ENCODE measurements at places on chromosomes 11 and 22. TPM values are rescaled to one million over a fixed set of nuclear protein-coding genes. Genes with fewer than 3 reads are reported as not detected.

SNX32 gene
- total RNA-seq = 4.2 TPM

DNA sequence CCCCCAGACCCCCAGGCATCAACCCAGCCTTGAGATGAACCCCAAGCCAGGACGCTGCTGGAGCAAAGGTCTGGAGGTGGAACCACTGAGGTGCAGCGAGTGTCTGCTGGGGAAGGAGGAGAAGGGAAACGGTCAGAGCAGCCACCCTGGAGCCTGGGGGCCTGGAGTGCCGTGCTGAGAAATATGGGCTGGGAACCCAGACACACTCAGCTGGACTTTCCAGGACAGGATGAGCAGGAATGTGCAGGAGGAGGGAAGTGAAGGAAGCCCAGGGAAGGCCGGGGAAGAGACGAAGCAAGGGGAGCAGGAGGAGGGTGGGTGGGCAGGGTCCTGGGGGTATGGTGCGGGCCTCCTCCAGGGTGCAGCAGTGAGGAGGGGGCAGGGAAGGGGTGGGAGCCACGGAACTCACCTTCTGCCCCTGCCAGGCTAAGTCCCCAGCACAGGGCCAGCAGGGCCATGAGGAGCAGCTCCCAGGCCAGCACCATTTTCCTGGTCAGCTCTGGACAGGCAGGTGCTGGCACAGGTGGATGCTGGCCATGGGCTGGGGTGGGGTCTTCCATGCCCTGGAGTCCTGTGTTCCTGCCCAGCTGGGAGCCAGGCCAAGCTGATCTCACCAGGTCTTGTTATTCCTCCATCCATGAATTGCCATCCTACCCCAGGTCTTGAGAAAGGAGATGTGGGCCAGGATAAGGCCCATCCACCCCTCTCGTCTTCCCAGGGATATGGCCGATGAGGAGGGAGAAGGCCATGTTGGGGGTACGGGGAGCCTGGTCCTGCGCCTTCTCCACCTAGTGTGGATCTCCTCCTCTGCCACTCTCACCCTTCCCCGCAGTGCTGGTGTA lies 40.0 kb downstream of the CSF2RB start:
- DNase-seq = no peak

DNA sequence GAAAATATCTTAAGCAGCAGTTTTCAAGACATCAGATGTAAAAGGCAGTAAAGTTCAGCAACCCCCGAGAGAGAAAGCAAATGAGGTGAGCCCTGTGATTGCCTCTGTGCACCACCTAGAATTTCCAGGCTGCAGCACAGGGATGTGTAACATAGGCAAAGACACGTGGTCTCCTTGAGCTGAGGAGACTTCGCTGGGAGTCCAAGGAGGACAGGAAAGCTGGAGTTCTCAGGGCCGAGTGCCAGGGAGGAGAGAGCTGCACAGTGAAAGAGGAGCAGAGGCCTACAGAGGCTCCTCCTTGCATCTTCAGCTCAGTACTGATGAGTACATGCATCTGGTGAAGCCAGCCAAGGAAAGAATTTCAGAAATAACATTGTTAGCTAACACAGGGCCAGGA lies 17.6 kb upstream of the TOLLIP start:
- DNase-seq = no peak

DNA sequence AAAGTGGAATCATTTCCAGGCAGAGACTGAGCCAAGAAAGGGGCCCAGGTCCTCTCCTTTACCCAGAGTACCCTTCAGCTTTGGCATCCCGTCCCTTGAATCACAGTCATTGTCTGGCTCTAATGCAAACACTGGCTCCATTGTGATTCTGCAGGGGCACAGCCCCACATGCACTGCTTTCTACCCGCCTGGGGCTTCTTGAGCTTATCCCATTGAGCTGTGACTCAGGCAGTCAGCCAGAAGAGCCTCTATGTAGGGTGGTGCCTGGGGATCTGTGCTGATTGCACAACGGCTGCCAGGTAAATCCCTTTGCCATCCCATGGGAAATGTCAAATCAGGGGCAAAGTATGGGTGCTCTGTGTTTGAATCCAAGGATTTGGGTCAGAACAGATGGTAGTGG lies 88.9 kb downstream of the RASSF10 start:
- DNase-seq = no peak

GRCh38 chr11:129249923-129250322 lies 57.8 kb upstream of the ARHGAP32 start:
- DNase-seq = no peak

GRCh38 chr22:48522271-48522670 lies 1305.4 kb downstream of the BRD1 start:
- DNase-seq = no peak

DNA sequence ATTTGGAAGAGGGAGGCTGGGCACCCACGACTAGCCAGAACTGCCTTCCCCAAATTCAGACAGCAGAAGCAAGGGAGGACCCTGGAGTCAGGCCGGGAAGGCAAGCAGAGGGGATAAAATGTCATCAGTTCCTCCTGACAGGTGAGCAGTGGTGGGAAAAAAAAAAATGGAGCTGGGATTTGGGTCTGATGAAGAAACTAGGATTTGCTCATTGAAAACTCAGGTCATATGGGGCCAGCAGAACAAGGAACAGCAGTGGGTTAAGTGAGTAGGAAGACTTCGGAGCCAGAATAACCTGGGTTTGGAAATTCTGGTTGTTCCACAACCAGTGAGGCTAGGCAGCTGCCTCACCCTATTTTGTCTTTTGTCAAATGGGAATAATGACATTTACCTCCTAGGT lies 28.9 kb upstream of the DRD2 start:
- no peak for DNase-seq

DNA sequence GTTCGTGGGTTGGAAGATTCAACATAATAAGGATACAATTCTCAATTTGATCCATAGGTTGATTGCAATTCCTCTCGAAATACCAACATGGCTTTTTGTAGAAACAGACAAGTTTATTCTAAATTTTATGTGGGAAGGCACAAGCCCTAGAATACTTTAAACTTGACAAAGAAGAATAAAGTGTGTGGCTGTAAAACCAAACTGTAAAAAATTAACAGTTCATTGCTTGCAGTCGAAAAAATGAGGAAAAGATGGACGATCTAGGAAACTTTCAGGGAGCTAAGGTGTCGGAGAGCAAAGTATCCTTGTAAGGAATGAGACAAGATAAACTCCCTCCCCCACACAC lies 1.0 kb upstream of the GLB1L3 start:
- DNase-seq = no peak

DNA sequence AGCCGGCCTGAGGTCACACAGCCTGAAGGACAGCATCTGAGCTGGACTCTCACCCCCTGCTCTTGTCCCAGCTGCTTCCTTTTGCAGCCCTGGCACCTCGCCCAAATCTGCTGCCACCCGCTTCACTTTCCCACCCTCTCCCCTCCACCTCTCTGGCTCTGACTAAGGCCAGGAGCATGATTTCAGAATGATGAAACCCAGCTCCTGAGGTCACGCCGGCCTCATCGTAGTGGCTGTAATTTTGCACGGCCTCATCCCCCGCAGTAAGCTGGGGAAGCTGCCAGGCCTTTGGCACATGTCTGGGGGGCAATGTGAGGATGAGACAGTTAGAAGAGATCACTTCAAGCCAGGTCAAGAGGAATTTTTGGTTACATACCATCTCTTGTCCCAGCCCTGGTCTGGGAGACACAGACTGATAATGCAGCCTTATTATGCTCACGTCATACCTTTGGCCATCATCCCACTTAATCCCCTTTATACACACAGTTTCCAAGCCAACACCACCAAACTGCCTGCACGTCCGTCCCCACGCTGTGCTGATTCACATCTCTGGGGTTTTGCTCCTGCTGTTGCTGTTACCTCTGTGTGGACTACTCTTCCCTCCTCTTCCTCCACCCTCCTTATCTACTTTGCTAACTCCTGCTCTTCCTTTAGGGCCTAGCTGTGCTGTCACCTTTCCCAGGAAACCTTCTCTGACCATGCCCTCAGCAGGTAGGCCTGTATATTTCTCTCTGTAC lies 58.1 kb downstream of the CHRDL2 start:
- DNase-seq = peak; percentile 51

- DNase-seq = no peak
Observed at GRCh38 chr22:39345231-39345630, 4.6 kb upstream of the SYNGR1 start.

- DNase-seq = no peak
Observed at GRCh38 chr11:86551288-86552092, 120.9 kb downstream of the ME3 start.

ASRGL1 gene
- total RNA-seq = 48.0 TPM

GGT5 gene
- 0.14 TPM for total RNA-seq

GRCh38 chr11:20015529-20016427 lies 144.5 kb downstream of the DBX1 start:
- no peak for DNase-seq

- DNase-seq = no peak
Observed at GRCh38 chr22:28841111-28841510, 40.7 kb upstream of the XBP1 start.

DNA sequence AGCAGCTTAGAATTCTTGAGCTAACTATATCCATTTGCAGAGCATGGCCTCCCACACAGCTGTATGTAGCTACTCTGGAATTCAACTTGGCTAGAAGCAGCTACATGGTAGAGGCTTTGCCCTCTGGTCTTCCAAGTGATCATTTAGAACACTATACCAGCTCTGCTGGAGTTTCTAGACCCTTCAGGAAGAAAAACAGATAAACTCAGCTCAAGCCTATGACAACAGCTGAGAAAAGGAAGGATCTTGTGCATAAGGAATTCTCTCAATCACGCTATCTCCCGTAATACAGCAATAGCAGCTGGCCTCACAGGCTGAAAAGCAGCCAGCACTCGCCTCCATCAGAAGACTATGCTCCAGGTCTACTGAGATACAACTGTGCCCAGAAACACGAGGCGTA lies 50.6 kb upstream of the APOA1 start:
- DNase-seq = no peak

DNA sequence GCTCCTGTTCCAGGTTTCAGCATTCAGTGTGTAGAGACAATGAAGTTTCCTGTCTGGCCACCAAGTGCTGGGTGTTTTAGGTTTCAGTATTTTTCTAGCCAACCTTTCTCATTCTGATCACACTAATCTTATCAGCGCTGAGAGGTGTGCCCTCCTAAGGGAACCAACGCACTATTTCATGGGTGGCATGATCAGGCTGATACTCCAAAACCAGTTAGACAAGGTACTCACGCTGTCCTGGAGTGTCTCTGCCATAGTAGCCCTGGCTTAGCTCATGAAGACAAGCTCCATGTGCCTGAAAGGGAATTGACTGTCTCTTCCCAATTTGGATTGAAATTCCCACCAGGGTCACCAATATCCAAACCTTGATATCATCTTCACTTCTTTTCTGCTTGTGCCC lies 8.0 kb upstream of the RAB38 start:
- DNase-seq = no peak

- no peak for DNase-seq
Observed at GRCh38 chr11:33438301-33438700, 181.1 kb downstream of the HIPK3 start.

- DNase-seq = no peak
Observed at GRCh38 chr22:22954656-22955055, 67.0 kb downstream of the IGLL5 start.

SCGB1A1 gene
- not detected for total RNA-seq

TAGLN gene
- total RNA-seq = 97.9 TPM

C11orf65 gene
- 0.70 TPM for total RNA-seq

GRCh38 chr11:94873916-94874540 lies 99.3 kb downstream of the CWC15 start:
- DNase-seq = no peak

- DNase-seq = no peak
Observed at GRCh38 chr11:65423516-65424204, 1.1 kb downstream of the NEAT1 start.

- DNase-seq = no peak
Observed at GRCh38 chr22:33851240-33851639, 69.0 kb downstream of the LARGE1 start.

DNA sequence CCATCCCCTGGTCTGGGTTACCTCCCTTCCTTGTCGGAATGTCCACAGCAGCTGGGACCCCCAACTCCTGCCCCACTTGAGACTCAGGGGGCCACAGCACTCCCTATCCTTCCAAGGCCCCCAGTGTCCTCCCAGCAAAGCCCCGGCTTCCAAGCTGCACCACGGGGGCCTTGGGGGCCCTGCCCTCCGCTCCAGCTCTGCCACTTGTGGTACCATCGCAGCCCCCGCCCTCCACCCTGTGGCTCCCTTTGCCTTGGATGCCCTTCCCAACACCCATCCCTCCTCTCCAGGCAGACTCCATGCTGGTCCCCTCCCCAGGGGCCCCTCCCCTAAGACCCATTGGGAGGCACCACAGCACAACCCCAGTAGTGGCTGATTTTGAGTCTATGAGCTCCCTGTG lies 17.3 kb downstream of the TMEM258 start:
- DNase-seq = no peak

GRCh38 chr11:45412051-45412471 lies 125.9 kb upstream of the SYT13 start:
- no peak for DNase-seq

GRCh38 chr11:18320617-18321016 lies 1.3 kb downstream of the HPS5 start:
- DNase-seq = no peak

CABP4 gene
- total RNA-seq = not detected

- no peak for DNase-seq
Observed at GRCh38 chr11:131745405-131745804, 375.0 kb downstream of the NTM start.

DNA sequence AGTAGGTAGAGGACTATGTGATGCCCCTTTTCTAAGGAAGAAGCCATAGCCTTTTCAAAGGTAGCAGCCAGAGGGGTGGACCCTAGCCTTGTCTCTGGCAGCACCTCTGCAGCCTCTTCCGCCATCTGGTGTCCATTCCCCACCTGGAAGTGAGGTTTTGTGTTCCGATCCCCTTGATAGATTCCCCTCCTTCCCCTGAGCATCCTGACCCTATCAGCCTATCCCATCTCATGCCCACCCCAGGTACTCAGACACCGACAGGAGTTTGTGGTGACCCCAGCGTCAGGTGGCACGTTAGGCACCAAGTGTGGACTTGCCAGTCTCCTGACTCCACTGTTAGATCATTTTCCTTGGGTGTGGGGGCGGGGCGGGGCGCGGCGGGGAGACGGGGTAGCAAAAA lies 398 bp upstream of the FAM89B start:
- no peak for DNase-seq

GRCh38 chr11:39149214-39149613 lies 2310.2 kb downstream of the LRRC4C start:
- no peak for DNase-seq

CD3D gene
- not detected for total RNA-seq

GRCh38 chr22:47071078-47071806 lies 308.8 kb downstream of the TBC1D22A start:
- DNase-seq = no peak

- no peak for DNase-seq
Observed at GRCh38 chr11:112693781-112694180, 267.4 kb upstream of the NCAM1 start.

TNNI2 gene
- 3.9 TPM for total RNA-seq

HYLS1 gene
- 4.3 TPM for total RNA-seq

DNA sequence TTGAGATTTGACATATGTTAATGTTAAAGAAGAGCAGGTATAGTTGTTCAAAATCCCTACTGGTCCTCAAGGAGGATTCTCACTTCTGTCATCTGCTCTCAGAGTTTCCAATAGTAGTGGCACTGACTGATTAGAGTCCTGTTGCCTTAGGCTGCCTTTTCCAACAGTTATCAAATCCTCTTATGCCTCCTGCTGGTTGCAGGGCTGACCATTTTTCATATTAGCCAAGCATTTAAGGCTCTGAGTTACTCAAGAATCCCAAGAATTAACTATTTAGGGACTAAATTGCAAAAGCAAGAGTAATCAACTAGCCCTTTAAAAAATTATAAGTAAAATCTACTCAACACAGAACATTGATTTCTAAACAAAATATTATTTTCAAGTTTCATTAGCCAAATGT lies 212.0 kb upstream of the CHORDC1 start:
- DNase-seq = no peak

GRCh38 chr11:106137758-106138157 lies 60.3 kb downstream of the AASDHPPT start:
- DNase-seq = no peak

GRCh38 chr11:133137939-133138338 lies 394.4 kb downstream of the OPCML start:
- no peak for DNase-seq
